Osteoblast (primary cell): ENCODE measurements at places on chromosomes 7 and 10. TPM values are rescaled to one million over a fixed set of nuclear protein-coding genes. Genes with fewer than 3 reads are reported as not detected.

Gene RPP30
- total RNA-seq, result 43.1 and 47.1 TPM in 2 replicates

Gene CCL26
- total RNA-seq, result 1.1 and 1.5 TPM in 2 replicates

DNA sequence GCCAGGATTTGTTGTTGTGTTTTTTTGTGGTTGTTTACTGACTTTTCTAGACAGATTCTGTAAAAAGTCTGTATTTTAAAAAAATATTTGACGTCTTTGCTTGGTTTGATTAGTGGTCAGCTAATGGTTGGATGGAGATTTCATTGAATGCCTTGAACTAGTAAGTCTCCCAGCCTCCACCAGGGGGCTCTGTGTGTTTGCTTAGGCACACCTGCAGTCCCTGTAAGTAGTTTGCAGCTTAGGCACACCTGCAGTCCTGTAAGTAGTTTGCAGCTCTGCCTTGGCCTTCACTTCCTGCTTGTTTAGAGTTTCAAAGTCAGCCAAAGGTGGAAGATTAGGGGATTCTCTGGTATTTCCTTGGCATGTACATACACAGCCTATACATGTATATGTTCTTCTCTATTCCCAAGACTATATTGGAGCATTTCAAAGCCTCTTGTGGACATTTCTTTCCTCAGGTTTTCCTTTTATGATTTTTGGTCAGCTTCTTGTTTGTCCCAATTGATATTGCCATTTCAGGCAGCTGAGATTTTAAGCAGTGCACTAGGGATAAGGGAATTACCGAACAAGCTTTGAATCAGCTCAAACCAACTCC lies 101.6 kb downstream of the CCSER2 start:
- peaks cover 11% of the 10 kb centered on the region for H3K36me3 ChIP-seq
- H3K4me3 ChIP-seq, result no peak overlapping the region
- no peak overlapping the region for H3K27ac ChIP-seq
- H3K4me1 ChIP-seq, result peaks cover 3% of the 10 kb centered on the region

DNA sequence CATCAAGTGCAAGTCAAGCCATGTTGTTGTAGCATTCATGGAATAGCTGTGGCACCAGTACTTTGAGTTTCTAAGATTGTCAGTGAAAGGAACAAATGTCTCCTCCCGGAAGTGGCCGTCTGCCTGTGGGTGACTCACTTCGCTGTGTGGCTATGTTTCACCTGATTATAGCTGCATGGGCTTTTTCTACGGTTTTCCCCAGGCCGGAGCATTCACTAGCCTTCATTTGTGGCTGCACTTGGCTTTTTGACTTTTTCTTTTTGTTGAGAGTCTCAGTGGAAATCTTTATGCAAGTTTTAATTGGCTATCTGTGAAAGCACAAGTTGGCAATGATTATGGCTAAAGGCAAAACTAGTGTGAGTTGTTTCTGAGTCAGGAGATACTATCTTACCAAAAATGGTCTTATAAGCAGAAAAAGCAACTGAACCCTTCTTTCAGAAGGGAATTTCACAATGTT lies 35.0 kb downstream of the SRI start:
- no peaks in the 10 kb centered on the region for H3K36me3 ChIP-seq
- H3K4me1 ChIP-seq, result peaks cover 15% of the 10 kb centered on the region
- DNase-seq, result no peak
- no peak overlapping the region for H3K27ac ChIP-seq
- no peaks in the 10 kb centered on the region for H3K27me3 ChIP-seq

DNA sequence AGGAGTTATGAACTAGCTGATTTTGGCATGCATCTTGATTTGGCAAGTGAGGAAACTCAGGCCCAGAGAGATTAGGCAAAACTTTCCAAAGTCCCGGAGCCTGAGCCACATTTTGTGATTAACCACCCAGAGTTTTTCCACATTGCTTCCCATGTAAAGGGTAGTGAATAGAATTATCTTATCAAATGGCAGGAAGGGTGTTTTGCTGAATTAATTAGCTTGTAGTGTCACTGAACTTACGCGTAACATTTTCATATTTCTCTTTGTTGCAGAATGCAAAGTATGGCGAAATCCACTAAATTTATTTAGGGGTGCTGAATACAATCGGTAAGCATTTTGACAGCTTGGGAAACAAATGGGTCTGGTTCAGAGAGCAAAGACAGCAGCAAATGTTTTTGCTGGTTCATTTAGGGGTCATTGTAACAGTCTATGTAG lies 176.2 kb downstream of the ST7 start:
- DNase-seq, result no peak
- no peaks in the 10 kb centered on the region for H3K27me3 ChIP-seq
- H3K4me3 ChIP-seq, result no peak overlapping the region
- no peak overlapping the region for H3K27ac ChIP-seq

- no peak for DNase-seq
- peaks cover 13% of the 10 kb centered on the region for H3K27me3 ChIP-seq
- H3K27ac ChIP-seq, result no peak overlapping the region
Observed at GRCh38 chr10:75640381-75640780, 209.0 kb downstream of the LRMDA start.

GRCh38 chr10:48239618-48240017 lies 34.9 kb downstream of the FRMPD2 start:
- H3K27me3 ChIP-seq, result peaks cover 16% of the 10 kb centered on the region
- no peak for DNase-seq
- no peak overlapping the region for H3K4me3 ChIP-seq
- no peaks in the 10 kb centered on the region for H3K4me1 ChIP-seq
- H3K36me3 ChIP-seq, result no peaks in the 10 kb centered on the region
- H3K27ac ChIP-seq, result no peak overlapping the region

DNA sequence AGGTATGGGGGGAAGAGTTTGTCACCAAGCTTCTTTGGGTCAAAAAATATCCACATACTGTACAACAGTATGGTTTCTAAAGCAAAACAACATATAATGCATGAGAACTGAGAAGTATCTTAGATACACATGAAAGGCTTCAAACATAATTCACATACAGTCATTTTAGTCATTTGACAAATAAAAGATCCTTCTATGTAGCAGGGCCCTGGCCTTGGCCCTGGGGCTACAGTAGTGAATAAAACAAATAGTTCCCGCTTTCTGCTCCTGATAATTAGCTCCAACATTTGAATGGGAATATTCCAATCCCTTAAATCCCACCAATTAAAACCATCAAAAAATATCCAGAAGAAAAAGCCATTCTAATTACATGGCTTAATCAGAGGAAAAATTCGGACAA lies 51.3 kb downstream of the MALSU1 start:
- H3K4me3 ChIP-seq, result no peak overlapping the region
- H3K27me3 ChIP-seq, result no peaks in the 10 kb centered on the region
- peaks cover 2% of the 10 kb centered on the region for H3K36me3 ChIP-seq

DNA sequence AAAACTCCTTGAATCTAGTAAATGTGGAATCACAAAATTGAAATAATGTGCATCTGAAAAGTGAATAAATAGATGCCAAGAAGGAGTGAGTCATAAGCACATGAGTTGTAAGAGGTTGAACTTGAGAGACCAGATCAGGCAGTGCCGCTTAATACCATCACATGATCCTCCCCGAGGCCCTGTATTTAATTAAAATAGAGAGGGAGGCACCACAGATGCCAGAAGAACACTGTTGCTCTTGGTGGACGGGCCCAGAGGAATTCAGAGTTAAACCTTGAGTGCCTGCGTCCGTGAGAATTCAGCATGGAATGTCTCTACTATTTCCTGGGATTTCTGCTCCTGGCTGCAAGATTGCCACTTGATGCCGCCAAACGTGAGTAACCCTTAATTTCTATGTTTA lies at the start of gene GPNMB:
GPNMB (plus strand) TSS at position 221 of the 400 bp plus-strand sequence; CDS start at position 304, 83 bp downstream.
- DNase-seq, result peak; percentile 93
- H3K27me3 ChIP-seq, result no peaks in the 10 kb centered on the region
- H3K4me1 ChIP-seq, result peaks cover 23% of the 10 kb centered on the region

GRCh38 chr7:140657891-140658290 lies 14.9 kb upstream of the ADCK2 start:
- H3K27me3 ChIP-seq, result no peaks in the 10 kb centered on the region
- DNase-seq, result no peak
- H3K36me3 ChIP-seq, result no peaks in the 10 kb centered on the region
- H3K4me1 ChIP-seq, result peaks cover 16% of the 10 kb centered on the region
- no peak overlapping the region for H3K4me3 ChIP-seq
- no peak overlapping the region for H3K27ac ChIP-seq

GRCh38 chr10:18406136-18406535 lies 245.3 kb downstream of the NSUN6 start:
- no peaks in the 10 kb centered on the region for H3K27me3 ChIP-seq
- no peak overlapping the region for H3K27ac ChIP-seq
- no peak for DNase-seq
- no peaks in the 10 kb centered on the region for H3K36me3 ChIP-seq
- H3K4me3 ChIP-seq, result no peak overlapping the region

DNA sequence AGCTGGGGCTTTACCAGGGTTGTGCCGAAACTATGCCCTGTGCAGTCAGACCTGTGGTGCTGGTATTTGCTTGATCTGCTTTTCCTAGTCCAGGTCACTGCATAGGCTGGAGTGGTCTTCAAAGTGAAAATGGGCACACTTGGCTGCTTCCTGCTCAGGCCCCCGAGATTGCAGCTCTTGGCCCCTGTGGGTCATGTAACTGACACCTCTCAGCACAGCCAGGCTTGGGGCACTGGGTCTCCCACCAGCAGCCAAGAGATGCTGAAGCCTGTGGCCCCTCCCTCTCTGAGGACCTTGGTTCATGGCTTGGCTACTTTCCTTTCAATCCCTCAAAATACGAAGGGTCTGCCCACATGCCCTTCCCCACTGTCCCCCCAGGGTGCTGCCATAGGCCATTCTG lies 33.7 kb downstream of the PDIA4 start:
- no peaks in the 10 kb centered on the region for H3K36me3 ChIP-seq
- H3K27me3 ChIP-seq, result no peaks in the 10 kb centered on the region
- DNase-seq, result no peak
- no peaks in the 10 kb centered on the region for H3K4me1 ChIP-seq
- H3K4me3 ChIP-seq, result no peak overlapping the region
- H3K27ac ChIP-seq, result no peak overlapping the region

DNA sequence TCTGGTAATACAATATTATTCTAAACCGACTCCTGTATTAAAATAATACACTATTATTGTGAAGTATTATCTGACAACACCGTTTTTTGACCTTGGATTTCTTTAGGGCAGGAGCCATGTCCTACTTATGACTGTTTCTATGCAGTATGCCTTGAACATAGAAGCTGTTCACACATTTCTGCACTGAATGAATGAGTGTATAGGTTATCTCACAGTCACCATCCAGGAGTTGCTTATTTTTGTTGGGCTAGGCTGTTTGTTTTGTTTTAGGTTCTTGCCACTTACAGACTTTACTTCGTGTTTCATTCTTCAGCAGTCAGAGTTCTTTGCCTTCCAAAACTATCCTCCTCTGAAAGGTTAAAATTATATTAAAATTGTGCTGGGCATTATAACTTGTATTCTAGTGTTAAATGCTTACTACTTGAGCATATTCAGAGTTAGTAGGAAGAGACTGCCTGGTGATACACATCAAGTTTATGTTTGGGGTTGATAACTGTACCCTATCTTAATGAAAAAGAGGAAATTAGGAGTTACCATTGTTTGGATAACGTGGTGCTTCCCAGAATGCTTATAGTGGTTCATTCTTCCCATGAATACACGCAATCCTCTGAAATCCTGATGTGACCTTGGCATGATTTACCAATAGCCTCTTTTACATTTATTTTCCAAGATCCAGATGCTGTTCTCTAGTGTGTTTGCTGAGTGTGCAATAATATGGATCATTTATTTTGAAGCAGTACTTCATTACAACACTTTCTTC lies 1.7 kb downstream of the RALA start:
- peak overlapping the region; percentile 84 for H3K4me3 ChIP-seq
- H3K36me3 ChIP-seq, result no peaks in the 10 kb centered on the region
- H3K4me1 ChIP-seq, result peaks cover 44% of the 10 kb centered on the region
- DNase-seq, result no peak

GRCh38 chr7:66430164-66430545 lies 198.5 kb upstream of the KCTD7 start:
- no peaks in the 10 kb centered on the region for H3K4me1 ChIP-seq
- H3K4me3 ChIP-seq, result no peak overlapping the region
- no peak for DNase-seq
- no peak overlapping the region for H3K27ac ChIP-seq
- H3K27me3 ChIP-seq, result no peaks in the 10 kb centered on the region
- no peaks in the 10 kb centered on the region for H3K36me3 ChIP-seq

DNA sequence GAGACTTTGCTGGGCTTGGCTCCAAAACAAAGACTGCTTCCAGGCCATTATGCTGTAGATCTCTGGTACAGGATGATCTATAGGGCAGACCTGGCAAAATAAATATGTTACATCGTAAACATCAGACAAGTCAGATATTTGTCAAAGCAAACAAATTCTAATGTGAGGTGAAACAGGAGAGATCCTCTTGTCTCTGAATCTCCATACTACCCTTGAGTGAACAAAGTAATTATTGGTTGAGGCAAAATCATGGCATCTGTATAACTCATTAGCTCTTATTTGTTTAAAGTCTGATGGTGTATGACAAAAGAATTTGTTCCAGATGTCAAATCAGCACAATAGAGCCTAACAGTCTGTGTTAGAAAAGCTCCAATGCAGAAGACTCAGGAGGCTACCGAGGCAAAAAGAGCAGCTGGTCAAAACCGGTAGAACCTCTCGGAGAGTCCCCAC lies 1291.5 kb downstream of the TYW1 start:
- H3K4me1 ChIP-seq, result no peaks in the 10 kb centered on the region
- H3K36me3 ChIP-seq, result no peaks in the 10 kb centered on the region
- DNase-seq, result no peak
- H3K27ac ChIP-seq, result no peak overlapping the region
- no peak overlapping the region for H3K4me3 ChIP-seq

DNA sequence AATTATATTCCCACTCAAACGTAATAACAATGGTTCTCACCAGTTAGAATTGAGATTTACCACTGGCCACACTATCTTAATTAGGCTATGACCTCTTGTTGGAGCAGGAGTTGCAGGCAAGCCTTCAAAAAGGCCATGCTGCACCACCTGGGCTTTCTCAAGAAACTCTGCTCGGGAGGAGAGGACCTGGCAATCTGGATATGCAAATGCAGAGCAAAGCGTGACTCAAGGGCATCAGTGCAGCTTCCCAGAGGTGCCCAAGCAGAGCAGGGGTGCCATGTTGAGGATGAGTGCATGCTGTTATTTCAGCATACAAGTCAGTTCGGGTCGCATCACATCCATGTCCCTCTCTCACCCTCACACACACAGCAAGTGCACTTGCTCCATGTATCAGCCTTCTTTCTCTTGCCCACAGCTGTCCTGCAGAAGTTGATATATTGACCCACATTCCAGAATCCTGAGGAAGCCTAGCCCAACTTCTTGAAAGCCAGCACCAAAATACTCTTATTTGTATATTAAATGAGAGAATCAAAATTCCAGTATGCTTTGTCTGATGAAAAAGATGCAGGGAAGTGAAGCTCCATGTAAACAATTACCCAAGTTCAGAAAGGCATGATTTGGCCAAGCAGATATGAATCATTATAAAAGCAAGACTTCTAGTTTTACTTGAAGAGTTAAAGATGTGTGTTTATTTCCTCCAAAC lies 55.7 kb upstream of the IL6 start:
- DNase-seq, result peak; percentile 65
- no peaks in the 10 kb centered on the region for H3K36me3 ChIP-seq
- no peak overlapping the region for H3K4me3 ChIP-seq
